ENCODE measurements at places on chromosomes 2 and 18. TPM values are rescaled to one million over a fixed set of nuclear protein-coding genes. Genes with fewer than 3 reads are reported as not detected.

GRCh38 chr18:47877892-47878291, 52.6 kb downstream of the SMAD2 start:
- DNase-seq: no peak

DNA sequence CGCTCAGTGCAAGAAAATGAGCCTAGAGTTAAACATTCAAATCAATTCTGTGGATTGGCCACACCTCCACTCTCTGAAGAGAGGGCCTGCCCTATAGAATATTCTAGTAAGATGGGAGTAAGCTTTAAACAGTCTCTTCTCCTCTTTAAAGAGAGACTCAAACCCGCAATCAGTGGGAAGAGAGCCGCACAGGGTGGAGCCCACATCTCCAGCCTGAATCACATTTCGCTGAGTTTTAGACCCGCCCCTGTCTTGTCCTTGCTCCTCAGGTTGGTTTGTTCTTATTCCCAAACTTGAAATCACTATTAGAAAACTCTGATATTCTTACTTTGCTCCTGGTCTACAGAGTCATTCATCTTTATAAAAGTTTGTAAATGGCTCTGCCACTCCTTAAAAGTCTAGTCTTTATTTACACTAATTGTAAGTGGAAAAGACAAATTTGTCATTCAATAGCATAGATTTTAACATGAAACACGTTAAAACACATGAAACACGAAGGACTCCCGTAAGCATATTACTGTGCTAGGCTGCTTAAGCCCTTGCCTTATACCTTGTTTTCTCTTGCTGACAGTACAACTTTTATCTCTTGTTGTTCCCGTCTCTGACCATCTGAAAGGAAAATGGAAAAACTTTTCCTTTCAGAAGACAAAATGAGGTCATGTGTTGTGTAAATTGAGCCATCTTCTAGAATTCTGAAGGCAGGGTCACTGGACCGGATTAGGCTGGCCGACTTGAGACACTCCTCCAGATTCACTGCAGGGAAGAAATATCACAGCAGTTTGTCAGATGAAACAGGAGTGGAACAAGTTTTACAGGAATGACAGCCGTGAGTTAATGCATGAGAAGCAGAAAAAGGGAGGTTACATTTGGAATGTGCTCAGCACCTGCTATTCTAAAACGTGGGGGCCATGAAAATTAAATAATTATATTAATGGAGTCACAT, 5.6 kb downstream of the DSC1 start:
- no peak for DNase-seq

DNA sequence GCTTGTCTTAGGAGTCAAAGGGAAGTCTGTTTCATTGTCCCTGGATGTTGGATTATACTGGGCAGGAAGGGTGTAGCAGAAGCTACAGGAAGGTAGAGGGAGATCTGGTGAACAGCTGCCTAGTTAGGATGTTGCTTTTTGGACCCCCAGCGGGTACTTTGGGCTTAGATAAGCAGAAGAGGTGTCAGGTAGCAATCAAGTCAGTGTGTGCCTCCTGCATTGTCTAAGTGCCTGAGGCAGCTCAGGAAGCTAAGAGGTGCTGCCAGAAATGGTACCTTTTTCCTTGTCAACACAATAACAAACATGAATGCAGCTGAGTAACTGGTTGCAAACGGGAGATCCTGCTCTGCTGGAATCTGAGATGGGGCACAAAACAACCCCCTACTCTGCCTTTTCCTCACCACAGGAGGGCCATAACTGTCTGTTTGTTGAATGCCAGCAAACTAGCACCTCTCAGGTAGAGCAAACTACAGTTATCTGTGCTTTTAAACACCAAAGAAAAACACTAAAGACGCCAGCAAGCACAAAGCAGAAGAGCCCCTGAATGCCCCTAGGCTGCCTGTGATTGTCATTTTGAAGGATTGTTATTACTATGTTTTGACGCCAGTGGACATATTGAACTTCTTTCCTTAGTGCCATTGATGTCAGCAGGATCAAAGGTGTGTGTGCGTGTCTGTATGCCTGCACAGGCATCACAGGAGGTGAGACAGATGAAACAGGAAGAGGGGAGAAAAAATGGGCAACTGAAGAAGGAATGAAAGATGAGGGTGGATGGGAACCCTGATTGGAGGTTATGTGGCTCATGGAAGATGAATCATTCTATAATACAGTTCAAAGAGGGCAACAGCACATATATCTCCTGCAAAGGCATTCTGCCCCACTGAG, 151.4 kb downstream of the ETAA1 start:
- DNase-seq: no peak

SNRPD1 gene
- polyA plus RNA-seq: 64.4 TPM

IGFBP5 gene
- polyA plus RNA-seq: 1,464 TPM

MFSD6 gene
- 10.1 TPM for polyA plus RNA-seq

MGAT5 gene
- polyA plus RNA-seq: 61.2 TPM

AMER3 gene
- not detected for polyA plus RNA-seq

CD226 gene
- 1.5 TPM for polyA plus RNA-seq
